Smooth muscle cell of trachea (primary cell): ENCODE measurements at places on chromosomes 7 and 10. TPM values are rescaled to one million over a fixed set of nuclear protein-coding genes. Genes with fewer than 3 reads are reported as not detected.

AMPH gene
- 4.7 and 7.8 TPM in 2 replicates for total RNA-seq

MYO3A gene
- total RNA-seq = not detected in 2 replicates

ADAP1 gene
- 0.44 and 2.6 TPM in 2 replicates for total RNA-seq

TMEM26 gene
- 1.7 and 2.8 TPM in 2 replicates for total RNA-seq

CALML3 gene
- not detected in 2 replicates for total RNA-seq

PTER gene
- 11.7 and 12.5 TPM in 2 replicates for total RNA-seq

CLDN4 gene
- total RNA-seq = 1.3 and 1.7 TPM in 2 replicates

COL26A1 gene
- not detected in 2 replicates for total RNA-seq

NKX1-2 gene
- total RNA-seq = under 0.01 TPM in 1 of 2 replicates, not detected in the other

C10orf53 gene
- total RNA-seq = not detected in 2 replicates

SPACDR gene
- total RNA-seq = 0.73 and 2.6 TPM in 2 replicates

ZNF777 gene
- total RNA-seq = 5.5 and 7.4 TPM in 2 replicates
